ENCODE measurements at places on chromosomes 4 and X.

DNA sequence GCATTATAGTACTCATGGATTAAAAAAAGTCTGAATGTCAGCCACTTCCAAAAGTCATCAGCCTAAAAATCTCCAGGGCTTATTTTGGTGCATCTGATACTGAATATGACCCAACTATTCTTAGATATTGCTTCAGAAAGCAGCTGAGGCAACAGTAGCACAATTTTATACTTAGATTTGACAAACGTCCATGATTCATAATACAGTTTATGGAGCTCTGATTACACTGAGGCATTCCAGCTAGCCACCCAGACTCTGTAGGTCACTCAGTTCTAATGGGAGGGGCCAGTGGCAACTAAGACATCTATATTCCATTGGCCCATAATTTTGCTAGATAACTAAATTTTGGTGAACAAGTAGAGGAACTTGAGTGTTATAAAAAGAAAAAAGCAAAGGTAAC, 10.3 kb downstream of the SPATA4 start:
- DNase-seq = no peak

DNA sequence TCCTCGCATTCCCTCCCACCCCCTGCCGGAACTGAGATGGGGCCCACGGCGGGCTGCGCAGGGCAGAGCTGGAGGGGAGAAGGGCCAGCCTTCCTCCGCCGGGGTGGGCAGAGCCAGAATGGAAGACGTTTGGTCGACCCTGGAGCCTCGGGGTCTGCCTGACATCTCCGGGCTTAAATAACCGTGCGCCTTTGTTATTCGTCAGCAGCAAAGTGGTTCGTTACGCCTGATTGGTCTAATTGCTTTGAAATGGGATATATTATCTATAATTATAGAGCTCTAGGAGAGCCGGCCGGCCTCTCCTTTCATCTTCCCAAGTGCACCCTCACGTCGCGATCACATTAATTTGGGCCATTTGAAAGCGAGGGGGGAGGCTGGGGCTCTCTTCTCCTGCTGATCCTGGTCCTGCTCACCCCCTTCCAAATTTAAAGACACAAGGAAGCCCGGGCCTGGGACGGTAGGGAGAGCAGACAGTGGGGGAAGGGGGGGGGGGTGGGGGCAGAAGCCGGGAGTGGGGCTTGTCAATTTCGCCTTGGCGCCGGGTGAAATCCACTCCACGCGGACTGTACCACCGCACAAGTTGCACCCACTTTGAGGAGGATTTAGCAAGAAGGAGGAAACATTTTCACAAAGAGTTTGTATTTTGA, 4.7 kb upstream of the MSX1 start:
- no peak for DNase-seq

DNA sequence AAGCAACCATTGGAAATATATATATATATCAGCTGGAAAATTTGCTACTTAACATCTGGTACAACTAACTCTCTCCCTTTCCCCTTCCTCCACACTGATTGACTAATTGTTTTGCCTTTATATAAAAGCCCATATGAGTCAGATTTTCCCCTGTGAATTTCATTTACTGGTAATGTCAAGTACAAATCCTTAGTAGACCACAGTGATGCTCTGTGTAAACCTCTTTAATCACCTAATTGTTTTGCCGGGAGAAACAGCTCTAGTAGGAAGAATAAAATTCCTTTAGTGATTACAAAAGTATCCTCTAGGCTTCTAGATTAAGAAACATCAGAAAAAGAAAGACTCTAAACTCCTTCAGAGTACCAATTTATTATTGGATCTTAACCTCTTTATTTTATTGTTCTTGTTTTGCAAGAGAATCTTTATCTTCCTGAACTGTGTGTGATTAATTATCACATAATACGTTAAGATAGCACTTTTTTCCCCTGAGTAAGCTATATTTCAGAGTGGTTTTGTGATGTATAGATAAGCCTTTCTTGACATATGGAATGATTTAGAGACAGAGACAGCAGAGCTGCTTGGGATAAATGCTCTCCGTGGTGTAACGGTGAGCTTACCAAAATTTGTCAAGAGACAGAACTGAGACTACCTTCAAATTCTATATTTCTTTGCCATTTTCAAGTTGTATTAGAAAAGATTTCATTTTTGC, 1606.4 kb upstream of the TENM3 start:
- no peak for DNase-seq

- no peak for DNase-seq
These were observed 78.9 kb upstream of the FAM9C start for GRCh38 chrX:13123247-13123856.

DNA sequence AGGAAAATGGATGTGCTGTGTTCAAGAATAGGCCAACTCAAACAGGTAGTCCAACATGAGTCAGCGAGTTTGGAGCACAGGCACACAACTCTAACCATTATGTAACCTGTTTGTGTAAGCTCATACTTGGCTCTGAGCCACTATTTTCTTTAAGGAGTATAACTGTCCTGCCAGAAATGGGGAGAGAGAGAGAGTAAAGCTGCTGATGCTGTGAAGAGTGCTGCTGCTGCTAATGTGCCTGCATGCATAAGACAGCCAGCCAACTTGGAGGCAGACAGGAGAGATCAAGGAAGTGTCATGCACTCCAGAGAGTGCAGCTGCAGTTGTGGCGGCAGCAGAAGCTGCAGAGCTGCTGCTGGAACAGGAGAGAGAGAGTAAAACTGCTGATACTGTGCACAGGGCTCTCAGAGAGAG, 11.7 kb upstream of the STATH start:
- no peak for DNase-seq

DNA sequence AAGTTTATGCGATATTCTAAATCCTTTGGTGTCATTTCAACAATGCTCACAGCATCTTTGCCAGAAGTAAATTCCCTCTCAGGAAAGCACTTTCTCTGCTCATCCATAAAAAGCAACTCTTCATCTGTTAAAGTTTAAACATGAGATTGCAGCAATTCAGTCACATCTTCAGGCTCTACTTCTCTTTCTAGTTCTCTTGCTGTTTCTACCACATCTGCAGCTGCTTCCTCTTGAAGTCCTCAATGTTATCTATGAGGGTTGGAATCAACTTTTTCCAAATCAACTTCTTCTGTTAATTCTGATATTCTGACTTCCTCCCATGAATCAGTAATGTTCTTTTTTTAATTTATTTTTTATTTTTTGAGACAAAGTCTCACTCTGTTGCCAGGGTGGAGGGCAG, 100.9 kb downstream of the LCORL start:
- DNase-seq = no peak

GRCh38 chr4:173489514-173489913, 40.5 kb downstream of the HAND2 start:
- no peak for DNase-seq

- no peak for DNase-seq
These were observed 33.0 kb downstream of the CCNG2 start for GRCh38 chr4:77190053-77190452.

DNA sequence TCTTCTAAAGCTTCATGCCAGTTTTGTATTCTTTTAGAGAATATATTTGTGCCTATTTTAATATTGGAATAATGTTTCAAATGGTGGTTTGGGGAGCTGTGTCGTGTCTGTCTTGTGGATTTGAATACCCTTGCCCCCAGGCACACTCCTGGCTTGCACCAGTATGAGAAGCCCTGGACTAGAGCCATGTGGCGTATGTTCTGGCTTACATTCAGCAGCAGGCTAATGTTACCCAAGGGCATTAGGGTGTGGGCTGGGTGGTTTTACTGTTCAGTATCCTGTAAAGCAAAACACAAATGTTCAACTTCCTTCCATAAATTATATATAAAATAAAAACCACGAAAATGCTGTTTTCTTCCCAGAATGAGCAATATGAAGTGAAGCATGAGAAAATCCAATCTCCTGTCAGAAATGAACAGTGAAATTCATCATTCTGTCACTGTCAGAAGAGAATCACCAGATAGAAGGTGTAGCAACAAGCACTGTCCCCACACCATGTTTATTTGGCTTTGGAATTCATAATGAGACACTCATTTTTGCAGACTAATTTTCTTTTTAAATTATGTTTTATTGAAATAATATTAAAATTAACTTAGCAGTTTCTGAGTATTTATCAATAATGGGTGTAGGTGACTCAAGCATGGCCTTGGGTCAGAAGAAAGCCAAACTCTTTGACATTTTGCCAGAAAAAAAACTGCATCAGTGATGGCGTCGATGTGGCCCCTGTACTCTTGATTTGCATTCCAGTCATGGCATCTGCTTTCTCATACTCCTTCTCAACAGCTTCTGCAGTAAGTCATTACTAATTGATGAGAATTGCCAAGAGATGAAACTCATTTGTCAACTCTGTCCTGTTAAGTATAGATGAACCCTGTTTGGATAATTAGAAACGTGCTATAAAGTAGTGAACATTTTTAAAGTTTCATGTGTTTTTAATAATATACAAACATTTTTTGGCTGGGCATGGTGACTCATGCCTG, 43.8 kb downstream of the WWC2 start:
- DNase-seq = no peak

- DNase-seq = no peak
These were observed 162.1 kb downstream of the PCDH18 start for GRCh38 chr4:137370206-137370633.

DNA sequence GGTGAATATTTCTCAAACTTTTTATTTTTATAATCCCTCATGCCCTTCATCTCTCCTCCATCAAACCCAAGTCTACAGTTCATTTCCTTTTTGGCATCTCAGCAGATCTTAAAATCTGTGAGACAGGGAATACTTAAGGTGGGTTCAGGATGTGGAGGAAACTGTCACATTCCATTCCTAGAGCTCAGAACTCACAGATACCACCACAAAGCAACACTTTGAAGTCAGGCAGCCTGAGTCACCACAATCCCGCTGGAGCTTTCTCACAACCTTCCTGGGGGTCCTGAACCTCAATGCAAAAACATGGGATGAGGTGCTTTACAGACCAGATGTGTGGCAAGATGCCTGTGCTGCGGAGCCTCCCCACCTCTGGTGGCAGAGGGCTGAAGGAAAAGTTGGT, 63.2 kb downstream of the HHIP start:
- no peak for DNase-seq

GRCh38 chrX:132409780-132410556, 78.9 kb downstream of the MBNL3 start:
- no peak for DNase-seq

GRCh38 chr4:7876201-7876875, 63.3 kb downstream of the AFAP1 start:
- peak; percentile 35 for DNase-seq

- DNase-seq = no peak
These were observed 942.7 kb upstream of the NDST4 start for GRCh38 chr4:116055857-116056827.

DNA sequence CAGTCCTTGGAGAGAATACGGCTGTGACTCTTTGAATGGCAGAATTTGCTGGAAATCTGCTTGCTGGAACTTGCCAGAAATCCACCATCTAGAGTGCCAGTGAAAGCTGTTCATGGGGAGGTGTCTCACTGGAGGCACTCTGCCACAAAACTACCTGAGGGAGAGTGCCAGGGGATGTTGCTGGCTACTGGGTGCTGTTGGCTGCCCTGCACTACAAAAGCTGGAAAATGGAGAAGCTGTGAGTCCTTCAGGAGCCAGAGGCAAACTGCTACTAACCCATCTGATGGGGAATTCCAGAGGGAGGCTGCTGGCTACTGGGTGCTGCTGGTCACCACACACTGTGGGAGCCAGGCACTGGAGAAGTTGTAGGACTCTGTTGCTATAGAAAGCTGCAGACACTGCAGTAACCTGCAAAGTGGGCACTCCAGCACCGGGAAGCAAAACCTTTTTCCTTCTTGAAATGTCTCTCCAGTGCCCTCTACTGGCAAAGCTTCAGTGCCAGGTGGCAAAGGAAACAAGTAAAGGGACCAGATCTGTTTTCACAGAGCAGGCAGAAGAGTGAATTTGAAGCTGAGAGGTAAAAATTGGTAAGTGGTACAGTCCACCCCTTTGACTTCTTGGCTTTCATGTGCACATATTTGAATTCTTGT, 47.8 kb upstream of the HSD17B10 start:
- peak; percentile 30 for DNase-seq

DNA sequence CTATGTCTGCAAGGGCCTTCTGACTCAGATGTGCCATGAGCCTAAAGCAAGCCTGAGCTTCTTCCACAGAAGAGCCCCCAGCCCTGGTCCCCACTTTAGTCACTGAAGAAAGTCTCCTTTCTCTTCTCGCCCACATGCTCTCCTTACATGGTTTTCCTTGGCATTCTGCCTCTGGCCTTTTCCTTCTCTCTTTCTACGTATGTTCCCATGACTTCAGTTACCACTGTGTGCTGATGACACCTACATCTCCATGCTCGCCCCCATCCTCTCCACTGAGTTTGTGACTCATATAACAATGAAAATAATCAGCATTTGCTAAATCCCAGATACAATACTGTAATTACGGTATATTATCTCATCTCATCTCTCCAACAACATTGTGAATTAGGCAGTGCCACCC, 149.3 kb downstream of the AMMECR1 start:
- DNase-seq = no peak

GRCh38 chr4:75254745-75255144, 259.5 kb downstream of the RCHY1 start:
- no peak for DNase-seq

DNA sequence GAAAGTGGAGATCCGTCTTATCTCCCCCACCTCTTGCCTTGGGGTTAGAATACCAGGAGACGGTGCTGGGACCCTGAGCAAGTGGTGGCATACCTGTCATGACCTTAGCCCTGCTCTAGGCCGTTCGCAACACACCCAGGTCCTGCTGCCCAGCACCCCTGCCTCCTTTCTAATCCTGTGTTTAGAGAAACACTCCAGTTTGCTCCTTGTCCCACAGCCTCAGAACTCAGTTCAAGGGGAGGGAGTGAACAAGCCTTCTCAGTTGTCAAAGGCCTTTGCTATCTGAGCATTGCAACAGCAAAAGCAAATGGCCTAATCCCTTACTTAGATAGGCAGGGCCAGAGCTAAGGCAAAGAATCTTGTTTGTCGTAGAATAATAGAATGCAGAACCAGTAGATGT, 67.9 kb downstream of the CHRNA9 start:
- no peak for DNase-seq

- no peak for DNase-seq
These were observed 1.3 kb upstream of the FAT1 start for GRCh38 chr4:186724864-186725468.

GRCh38 chr4:10115797-10116568, 616 bp downstream of the WDR1 start:
- DNase-seq = peak; percentile 71

- no peak for DNase-seq
These were observed 166.4 kb downstream of the PARM1 start for GRCh38 chr4:75099321-75099720.

Measured in activated CD4-positive, alpha-beta T cell treated with anti-CD3 and anti-CD28 coated beads, Interleukin-2, amount 50 U/mL, for 1 hour (primary cell).